ENCODE measurements at places on chromosomes 4 and X.
A peak's percentile ranks its signal among the peaks of the same experiment; 100 is the strongest.

DNA sequence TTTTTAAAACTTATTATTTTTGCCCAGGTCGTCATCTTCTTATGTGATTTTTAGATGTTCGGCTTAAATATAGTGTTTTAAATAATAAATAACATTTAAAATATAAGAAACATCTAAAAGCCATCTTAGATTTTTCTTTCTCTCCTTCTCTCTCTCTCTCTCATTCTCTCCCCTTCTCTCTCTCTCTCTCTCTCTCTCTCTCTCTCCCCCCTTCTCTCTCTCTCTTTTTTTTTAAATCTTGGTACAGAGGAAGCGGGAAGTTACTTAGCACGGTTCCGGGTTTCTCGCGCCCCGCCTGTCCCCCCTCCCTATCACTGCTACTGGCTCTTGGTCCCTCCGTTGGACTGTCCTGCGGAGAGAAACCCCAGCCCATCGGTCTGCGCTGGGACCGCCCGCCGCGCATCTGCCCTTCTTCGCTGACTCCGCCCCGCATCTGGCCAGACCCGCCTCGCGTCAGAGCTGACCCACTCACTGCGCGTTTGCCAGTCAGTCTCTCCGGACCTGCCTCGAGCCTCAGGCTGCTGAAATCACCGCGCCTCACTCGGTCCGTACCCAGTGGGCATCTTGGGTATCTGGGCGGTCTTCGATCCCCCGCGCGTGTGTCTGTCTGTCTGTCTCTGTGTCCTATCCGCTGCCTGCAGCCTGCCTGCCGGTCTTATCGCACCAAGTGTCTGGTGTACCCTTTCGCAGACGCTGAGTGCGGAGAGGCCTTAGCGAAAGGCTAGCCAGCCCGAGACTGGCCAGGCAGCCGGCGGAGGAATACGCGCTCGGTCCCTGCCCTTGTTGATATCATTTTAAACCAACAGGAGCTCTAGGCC is at the start of gene PABPC5:
PABPC5 (plus strand) TSS at position 489 of the 818 bp plus-strand sequence. CDS start 739 bp downstream, outside the sequence.
- no peak for DNase-seq

- DNase-seq = no peak
These were observed 139.5 kb downstream of the PDLIM5 start for GRCh38 chr4:94591289-94591688.

DNA sequence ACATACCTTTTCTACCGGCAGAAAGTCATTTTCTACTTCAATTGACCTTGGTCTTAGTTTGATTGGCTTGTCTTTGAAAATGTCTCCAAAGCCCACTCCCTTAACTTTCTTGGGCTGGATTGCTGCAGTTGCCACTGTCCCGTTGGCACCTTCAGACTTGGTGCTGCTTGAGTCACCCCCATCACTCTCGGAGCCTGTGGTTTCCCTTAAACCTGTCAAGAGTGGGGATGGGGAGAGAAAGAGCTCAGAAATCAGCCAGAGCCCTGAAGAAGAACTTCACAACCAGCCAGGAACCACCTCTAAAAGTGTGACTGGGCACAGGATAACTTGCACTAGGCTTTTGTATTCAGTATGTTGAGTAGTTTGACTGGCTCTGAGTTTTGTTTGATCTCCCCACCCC is 168.5 kb upstream of the MAP3K15 start:
- DNase-seq = no peak

DNA sequence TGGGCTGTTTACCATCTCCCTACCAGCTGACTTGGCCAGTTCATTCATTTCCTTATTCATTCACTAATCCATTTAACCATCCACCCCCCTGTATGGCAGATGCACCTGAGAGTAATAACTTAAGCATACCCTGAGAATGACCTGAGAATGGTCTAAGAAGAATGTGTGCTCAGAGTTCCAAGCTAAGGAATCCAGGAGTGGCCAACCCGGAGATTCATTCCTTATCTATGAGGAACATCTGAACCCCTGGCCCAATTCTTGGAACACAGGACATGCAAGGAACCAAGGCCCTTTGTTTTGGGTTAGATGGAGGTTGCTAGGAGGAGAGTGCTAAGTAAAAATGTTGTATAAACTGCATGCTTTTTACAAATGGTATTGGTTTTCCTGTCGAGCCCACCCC is 13.5 kb upstream of the STARD8 start:
- DNase-seq = no peak

DNA sequence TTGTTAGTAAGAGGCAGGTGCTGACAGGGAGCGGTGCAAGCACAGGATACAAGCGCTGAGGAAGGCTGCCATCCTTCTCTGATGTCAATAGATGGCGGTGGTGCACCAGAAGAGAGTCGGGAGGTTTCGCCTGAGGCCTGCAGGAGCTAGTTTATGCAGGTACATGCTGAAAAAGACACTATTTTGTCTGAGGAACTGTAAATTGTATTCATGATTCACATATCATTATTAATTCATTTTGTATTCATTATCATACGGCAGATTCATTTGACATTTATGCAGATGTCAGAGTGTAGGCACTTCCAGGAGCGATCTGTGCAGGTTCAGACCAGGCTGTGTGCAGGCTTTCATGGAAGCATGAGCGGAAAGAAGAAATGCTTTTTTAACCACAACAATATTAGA is 824.0 kb downstream of the STIM2 start:
- DNase-seq = no peak

DNA sequence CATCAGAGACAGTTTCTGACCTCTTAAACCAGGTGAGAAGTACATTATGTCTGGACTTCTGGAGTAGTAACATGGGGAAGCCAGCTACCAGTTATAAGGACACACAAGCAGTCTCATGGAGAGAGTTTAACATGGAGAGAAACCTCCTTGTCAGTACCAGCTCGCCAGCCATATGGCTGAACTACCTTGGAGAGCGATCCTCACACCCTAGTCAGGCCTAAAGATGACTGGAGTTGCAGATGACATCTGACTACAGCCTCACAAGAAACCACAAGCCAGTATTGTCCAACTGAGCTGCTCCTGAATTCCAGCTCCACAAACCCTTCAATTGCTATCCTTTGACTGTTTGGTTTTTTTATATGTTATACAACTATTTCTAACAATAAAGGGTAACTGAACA is 49.8 kb downstream of the PDHA2 start:
- no peak for DNase-seq

- no peak for DNase-seq
These were observed 18.9 kb downstream of the LAMP2 start for GRCh38 chrX:120450163-120450562.

DNA sequence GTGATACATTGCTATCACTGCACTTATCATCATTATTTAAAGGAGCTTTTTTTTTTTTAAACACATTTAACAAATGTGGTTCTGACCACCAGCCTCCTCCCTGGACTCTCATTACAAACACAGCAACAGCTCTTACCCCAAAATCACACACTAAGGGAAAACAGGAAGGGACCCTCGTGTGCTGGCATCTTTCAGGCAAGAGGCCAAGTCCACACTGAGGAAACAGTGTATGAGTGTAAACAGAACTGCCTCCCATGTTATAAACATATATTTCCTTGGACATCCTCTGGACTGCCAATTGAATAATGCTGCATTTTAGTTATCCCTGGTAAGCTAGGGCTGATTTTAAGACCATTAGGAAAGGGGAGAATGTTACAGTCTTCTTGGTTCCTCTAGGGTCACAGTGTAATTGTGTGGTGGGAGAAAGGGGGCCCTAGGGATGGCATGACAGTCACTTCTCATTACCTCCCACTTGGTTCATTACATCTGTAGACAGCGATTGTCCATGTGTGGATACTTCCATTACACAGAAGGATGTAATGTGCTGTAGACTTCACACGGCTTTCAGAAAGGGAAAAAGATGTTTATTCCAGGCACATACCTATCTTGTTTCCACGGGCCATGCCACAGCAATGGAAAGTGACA is 244.6 kb upstream of the TET2 start:
- DNase-seq = no peak

DNA sequence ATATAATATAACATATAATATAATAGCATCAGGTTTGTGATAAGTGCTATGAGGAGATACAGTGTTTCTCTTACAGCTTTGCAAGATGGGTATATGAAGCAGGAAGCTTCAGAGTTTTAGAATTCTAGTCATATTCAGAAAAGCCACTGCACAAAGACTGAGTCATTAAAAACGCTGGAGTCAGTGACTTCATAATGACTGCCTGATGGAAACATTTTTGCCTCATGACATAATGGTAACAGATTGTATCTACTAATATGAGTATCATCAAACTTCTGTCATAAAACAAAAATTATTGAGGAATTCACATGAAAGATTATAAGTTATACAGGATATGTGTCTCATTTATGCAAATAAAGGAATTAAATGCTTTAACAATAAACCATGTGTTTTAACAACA is 46.8 kb downstream of the EPHA5 start:
- no peak for DNase-seq

DNA sequence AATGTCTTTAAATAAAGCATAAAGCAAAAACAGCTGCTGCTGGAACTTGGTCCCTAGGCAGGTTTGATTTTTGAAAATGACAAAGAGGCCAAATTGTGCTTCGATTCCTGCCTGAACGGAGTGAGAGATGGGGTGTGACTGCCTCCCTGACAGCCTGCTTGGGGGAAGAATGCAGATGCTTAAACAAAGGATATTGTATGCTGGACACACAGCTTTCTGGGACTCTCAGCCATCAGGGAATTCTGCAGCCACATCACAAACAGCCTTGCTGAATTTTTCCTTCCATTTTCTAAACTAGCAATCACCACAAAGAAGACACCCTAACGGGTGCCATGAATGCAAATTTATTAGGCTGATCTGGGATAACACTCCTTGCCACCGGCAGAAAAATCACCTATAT is 83.9 kb upstream of the CPEB2 start:
- no peak for DNase-seq

DNA sequence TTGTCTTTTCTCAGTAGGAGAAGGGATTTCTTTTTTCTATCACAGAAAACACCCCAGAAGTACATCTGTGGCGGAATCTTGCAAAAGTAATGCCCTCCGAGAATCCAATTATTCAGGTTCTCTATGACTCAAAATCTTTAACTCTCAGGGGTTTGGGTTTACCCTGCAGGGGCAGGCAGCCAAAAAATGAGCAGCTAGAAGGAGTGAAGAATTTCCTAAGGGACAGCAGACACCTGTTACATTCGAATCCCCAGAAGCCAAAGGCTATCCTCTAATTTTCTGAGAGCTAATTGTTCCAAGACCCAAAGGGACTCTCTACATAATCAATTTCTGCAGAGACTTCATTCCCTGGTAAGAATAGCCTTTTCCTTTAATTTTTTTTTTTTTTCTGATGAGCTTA is 27.5 kb upstream of the CBR4 start:
- DNase-seq = no peak

DNA sequence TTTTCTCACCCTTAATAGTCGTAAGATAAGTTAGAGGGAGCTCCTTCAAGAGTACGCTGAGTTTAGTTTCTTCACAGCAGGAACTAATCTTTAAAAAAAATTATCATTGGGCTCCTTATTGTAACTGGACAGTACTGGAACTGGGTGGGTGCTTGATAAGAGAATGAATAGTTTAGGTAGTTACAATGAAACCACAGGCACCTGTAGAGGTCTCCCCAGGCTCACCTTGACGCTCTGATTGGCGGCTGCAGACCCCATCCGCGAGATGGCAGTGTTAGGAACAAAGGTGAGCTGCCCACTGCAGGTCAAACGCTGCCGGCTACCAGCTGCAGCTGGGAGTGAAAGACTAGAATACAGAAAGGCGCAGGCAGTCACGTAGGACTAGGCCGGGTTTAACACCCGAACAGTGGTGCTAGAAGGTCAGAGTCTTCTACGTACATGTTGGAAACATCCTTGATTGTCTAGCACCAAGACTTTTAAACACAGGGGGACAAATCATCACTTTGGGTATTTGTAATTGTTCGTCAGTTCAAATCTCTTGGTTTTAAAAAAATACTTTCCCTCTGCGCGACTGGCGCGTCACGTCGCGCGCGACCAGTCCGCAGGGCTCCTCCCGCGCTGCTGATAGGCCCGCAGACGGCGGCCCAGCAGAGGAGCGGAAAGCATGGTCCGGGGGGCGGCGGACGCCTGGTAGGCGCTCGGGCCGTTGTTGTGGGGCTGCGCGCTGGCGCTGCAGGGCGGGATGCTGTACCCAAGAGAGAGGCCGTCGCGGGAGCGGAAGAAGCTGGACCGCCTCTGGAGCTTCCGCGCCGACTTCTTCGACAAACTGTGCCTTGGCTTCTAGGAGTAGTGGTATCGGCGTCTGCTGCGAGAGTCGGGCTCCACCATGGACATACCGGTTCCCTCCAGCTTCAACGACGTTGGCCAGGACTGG is 45.6 kb downstream of the SMARCA5 start:
- peak; percentile 53 for DNase-seq

- peak; percentile 28 for DNase-seq
These were observed 861 bp downstream of the SEC24D start for GRCh38 chr4:118834960-118835569.

GRCh38 chrX:102739657-102740056 is 19.1 kb downstream of the GPRASP3 start:
- no peak for DNase-seq

DNA sequence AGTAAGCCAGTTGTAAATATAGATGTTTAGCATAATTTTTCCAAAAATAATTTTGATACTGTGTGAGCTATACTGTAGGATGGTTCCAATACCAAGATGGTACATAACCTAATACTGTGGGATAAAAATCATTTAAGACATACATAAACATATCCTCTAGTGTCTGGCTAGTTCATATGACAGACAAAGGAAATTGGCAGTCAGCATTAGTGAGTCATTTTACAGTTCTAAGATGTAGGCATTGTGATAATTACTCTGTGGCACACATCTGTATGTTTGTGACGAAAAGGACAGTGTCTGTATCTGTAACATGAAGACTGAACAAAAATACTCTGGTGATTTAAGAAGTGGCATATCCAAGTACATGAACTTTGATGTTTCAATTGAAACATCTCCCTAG is 49.6 kb downstream of the UGT2A2 start:
- no peak for DNase-seq

Measured in activated T-cell treated with anti-CD3 and anti-CD28 coated beads for 24 hours (primary cell).